ENCODE measurements at places on chromosomes 13 and 19. TPM values are rescaled to one million over a fixed set of nuclear protein-coding genes. Genes with fewer than 3 reads are reported as not detected.

ZNF534 gene
- not detected for total RNA-seq

- no peak overlapping the region for H3K27ac ChIP-seq
- no peaks in the 10 kb centered on the region for H3K4me1 ChIP-seq
- H3K36me3 ChIP-seq = peaks cover 21% of the 10 kb centered on the region
- no peak for DNase-seq
- no peaks in the 10 kb centered on the region for H3K27me3 ChIP-seq
Observed at GRCh38 chr19:12596927-12597548, 13.6 kb downstream of the ZNF490 start.

DNA sequence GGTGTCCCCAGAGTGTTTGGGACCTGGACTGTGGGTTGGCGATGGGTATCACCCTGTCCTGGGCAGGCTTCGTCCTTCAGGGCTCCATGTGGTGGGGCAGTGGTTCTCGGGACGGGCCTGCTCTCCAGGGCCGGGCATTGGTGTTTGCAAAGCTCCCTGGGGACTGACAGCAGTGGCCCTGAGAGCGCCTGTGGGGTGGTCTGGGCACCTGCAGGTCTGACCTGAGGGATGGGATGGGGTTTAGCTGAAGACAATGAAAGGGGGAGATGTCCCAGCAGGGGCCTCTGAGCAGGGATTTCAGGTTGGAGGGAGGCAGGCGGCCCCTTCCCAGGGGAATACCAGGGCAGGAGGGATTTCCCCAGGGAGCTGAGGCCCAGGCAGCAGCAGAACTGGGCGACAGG, 68.3 kb upstream of the MCF2L start:
- no peak overlapping the region for H3K27ac ChIP-seq
- no peaks in the 10 kb centered on the region for H3K4me1 ChIP-seq
- H3K4me3 ChIP-seq = no peak overlapping the region
- peaks cover 2% of the 10 kb centered on the region for H3K27me3 ChIP-seq
- H3K36me3 ChIP-seq = no peaks in the 10 kb centered on the region

DNA sequence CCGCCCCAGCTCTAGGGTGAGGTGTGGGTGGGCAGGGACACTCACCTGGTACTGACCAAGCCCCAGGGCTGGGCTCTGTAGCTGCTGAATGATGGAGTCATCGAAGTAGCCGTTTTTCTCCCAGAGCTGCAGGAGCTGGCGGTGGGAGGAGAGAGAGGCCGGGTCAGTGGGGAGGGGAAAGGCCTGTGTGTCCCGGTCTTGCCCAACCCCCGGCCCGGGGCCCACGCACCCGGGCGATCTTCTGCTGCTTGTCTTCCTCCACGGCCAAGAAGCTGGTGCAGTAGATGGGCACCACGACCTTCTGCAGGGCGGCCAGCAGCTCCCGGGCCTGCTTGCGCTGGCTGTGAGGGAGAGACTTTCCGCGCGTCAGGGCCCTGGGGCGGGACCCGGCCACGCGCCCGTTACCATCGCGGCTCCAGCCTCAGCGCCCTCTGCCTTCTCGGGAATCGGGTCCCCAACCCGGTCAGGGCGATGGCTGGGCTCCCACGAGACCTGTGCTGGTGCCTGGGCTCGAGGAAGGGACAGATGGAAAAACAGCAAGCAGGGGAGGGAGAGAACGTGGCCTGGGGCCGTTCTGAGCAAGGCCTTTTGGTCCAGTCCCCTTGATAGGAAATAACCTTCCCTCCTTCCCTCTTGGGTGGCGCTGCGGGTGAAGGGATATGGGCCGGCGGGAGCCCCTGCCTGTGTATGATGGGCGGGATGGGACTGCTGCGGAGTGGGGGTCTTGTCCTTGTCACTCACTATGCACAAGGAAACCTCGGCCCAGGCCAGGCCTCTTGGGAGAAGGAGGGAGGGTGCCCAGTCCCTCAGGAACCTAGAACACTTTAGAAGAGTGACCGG, 11.5 kb downstream of the CHERP start:
- H3K4me3 ChIP-seq = no peak overlapping the region
- H3K27ac ChIP-seq = no peak overlapping the region
- no peak for DNase-seq
- H3K27me3 ChIP-seq = no peaks in the 10 kb centered on the region
- H3K36me3 ChIP-seq = peaks cover 34% of the 10 kb centered on the region

- DNase-seq = no peak
- H3K4me1 ChIP-seq = no peaks in the 10 kb centered on the region
- H3K27ac ChIP-seq = no peak overlapping the region
- no peaks in the 10 kb centered on the region for H3K27me3 ChIP-seq
- no peaks in the 10 kb centered on the region for H3K36me3 ChIP-seq
Observed at GRCh38 chr13:34617473-34618083, 324.5 kb upstream of the NBEA start.

DNA sequence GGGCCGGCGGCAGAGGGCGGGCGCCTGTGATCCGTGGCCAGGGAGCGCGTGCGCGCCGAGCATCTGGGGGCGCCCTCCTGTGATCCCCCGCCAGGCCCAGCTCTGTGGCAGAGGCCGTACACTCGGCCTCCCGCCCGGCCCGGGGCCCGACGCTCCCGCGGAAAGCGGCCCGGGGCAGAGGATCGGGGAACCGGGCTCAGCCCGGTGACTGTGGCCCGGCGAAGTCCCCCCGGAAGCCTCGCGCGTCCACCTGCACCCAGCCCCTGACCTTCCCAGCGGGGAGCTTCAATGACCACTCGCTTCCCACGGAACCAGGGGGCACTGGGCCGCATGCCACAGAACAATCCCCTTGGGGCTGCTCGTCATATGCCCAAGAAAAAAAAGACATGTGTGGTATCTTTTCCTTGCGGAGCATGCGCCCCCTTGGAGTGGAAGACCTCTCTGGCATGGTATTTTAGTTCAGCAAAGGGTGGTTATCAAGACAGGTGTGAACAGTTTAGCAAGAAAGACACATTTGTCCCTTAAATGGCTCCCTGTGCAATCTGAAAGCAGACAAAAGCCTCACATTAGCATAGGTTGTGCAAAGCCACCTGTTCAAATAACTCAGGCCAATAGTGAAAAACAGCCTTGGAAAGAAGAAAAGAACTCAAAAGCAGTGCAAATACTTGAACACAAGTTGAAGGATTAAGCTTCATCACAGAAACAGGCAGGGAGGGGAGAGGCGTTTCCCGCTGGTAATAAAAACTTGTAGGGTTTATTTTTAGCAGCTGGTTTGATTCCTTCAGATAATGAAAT, 290.9 kb upstream of the SOX21 start:
- H3K4me1 ChIP-seq = no peaks in the 10 kb centered on the region
- no peak overlapping the region for H3K4me3 ChIP-seq
- H3K36me3 ChIP-seq = no peaks in the 10 kb centered on the region
- no peak overlapping the region for H3K27ac ChIP-seq
- peaks cover 33% of the 10 kb centered on the region for H3K27me3 ChIP-seq

CGB3 gene
- not detected for total RNA-seq

GRCh38 chr19:12665281-12665573, 1.3 kb downstream of the MAN2B1 start:
- peaks cover 36% of the 10 kb centered on the region for H3K36me3 ChIP-seq
- H3K27ac ChIP-seq = peak overlapping the region; percentile 98
- no peaks in the 10 kb centered on the region for H3K27me3 ChIP-seq
- H3K4me3 ChIP-seq = peak overlapping the region; percentile 95
- H3K4me1 ChIP-seq = peaks cover 47% of the 10 kb centered on the region

GRCh38 chr13:78659450-78659730, 435 bp upstream of the OBI1 start:
- peaks cover 36% of the 10 kb centered on the region for H3K4me1 ChIP-seq
- DNase-seq = no peak
- peak overlapping the region; percentile 96 for H3K4me3 ChIP-seq
- peaks cover 12% of the 10 kb centered on the region for H3K36me3 ChIP-seq
- H3K27ac ChIP-seq = peak overlapping the region; percentile 97
- no peaks in the 10 kb centered on the region for H3K27me3 ChIP-seq

GRCh38 chr13:26760832-26761582, 421 bp upstream of the GPR12 start:
- H3K27me3 ChIP-seq = peaks cover 51% of the 10 kb centered on the region
- H3K27ac ChIP-seq = no peak overlapping the region
- H3K36me3 ChIP-seq = no peaks in the 10 kb centered on the region
- H3K4me3 ChIP-seq = no peak overlapping the region

CHST8 gene
- total RNA-seq = not detected

LILRA5 gene
- not detected for total RNA-seq

GRCh38 chr13:93233997-93234416, 7.4 kb downstream of the GPC6 start:
- DNase-seq = no peak
- H3K36me3 ChIP-seq = no peaks in the 10 kb centered on the region
- H3K4me3 ChIP-seq = no peak overlapping the region
- H3K4me1 ChIP-seq = no peaks in the 10 kb centered on the region
- no peak overlapping the region for H3K27ac ChIP-seq

DNA sequence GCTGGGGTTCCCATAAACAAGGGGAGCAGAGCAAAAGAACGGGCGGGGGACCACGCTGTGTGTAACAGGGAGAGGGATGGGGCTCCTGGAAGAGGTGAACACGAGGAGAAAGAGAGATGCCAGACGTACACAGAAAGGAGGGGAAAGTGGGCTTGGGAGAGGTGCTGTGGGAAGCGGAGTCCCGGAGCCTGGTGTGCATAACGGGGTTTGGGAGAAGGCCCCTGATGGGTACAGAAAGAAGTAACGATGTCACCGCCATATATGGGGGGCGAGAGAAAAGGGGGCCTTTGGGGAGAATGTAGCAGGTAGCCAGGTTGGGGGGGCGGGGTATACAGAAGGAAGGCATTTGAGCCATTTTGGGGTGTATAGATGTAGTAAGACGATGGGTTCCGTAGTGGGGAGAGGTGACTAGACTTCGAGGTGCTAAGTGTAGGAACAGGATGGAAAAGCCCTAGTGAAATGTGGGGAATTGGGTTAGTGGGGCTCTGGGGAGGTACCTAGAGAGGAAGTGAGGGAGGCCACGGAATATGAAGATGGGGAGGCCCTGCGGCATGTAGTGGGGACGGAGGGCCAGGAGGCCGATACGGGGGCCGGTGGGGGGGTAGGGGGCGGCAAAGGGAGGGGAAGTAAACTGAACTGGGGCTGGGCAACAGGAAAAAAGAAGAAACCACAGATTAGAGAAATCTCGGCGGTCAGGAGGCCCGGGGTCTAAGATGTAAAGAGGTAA, 787 bp downstream of the ZNF580 start:
- no peaks in the 10 kb centered on the region for H3K27me3 ChIP-seq
- peak overlapping the region; percentile 100 for H3K4me3 ChIP-seq
- peaks cover 49% of the 10 kb centered on the region for H3K4me1 ChIP-seq
- peaks cover 34% of the 10 kb centered on the region for H3K36me3 ChIP-seq

ZNF536 gene
- total RNA-seq = not detected

DNA sequence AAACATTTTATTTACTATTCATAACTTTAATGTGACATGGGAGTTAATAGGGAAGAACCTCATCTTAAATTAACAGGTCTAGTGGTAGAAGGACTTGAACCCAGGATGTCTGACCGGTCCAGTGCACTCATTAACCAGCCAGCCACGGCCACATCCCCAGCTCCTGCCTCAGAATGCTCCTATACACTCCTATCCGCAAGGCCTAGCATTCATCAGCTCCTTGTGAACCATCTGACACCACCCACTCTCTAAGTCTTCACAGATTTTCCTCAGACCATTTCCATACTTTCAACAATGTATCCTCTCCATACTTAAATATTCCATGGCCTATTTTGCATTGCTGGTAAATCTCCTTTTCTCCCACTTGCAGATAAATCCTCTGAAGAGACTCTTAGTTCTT, 98.3 kb downstream of the KLF12 start:
- H3K27ac ChIP-seq = no peak overlapping the region
- no peaks in the 10 kb centered on the region for H3K36me3 ChIP-seq
- no peak for DNase-seq
- no peaks in the 10 kb centered on the region for H3K27me3 ChIP-seq

ZNF98 gene
- total RNA-seq = not detected

ZNF415 gene
- total RNA-seq = 0.21 TPM

DNA sequence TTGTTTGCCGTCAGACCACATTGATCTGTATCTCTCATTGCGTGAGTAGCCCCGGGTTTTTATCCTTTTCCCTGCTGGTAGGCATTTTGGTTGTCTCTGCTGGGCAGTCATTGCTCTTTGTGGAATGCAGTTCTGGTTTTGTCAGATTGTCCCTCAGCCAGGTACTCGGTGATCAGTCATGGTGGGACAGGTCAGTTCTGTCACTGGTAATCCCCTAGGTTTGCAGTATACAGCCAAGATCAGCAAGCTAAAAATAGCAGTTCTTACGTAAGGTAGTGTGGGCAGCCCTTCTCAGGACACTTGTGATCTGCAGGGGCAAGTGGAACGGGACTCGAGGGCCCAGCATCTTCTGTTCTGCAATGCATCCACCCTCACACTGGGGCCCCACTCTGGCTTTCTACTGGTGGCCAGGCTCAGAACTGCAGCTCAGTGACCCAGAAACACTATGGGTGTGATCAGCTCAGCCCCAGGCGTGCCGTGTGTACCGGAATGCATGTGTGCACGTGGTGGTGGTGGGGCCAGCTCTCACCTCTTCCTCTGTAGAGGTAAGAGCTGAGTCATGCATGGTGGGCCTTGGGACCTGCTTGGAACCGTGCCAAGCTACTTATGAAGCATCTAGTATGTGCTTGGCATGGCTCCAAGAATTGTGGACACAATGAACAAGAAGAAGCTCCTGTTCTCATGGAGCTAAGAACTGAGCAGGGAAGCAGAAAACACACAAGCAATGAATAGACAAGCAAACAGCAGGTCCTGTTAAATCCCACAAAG, 6.3 kb downstream of the PLEKHF1 start:
- DNase-seq = peak; percentile 75
- peaks cover 75% of the 10 kb centered on the region for H3K4me1 ChIP-seq
- peaks cover 58% of the 10 kb centered on the region for H3K36me3 ChIP-seq
- H3K27ac ChIP-seq = peak overlapping the region; percentile 92

GRCh38 chr13:104944176-104944575, 1591.3 kb downstream of the EFNB2 start:
- H3K36me3 ChIP-seq = no peaks in the 10 kb centered on the region
- no peak overlapping the region for H3K27ac ChIP-seq
- H3K4me1 ChIP-seq = no peaks in the 10 kb centered on the region
- no peak for DNase-seq
- H3K27me3 ChIP-seq = no peaks in the 10 kb centered on the region

DNA sequence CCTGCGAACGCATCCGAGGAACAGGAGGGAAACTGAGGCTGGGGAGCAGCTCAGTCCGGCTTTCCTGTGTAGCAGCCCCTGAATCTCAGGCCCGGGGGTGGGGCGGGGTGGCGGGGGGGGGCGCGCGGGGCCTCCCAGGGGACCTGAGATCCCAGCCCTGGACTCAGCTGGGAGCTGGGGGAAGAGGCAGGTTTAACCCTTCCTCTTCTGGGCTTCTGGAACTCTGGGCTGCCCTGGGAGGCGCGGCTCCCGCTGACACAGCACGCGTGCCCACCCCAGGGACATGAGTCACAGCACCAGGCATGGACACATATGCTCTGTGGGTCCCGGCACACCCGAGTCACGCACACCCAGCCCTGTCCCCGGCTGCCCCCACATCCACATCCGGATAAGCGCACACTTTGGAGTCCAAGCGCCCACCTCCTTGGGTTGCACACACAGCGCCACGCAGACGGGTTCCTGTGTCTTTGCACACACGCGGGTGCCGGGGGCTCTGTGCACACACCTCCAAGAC, 3.5 kb upstream of the CIRBP start:
- H3K36me3 ChIP-seq = peaks cover 12% of the 10 kb centered on the region
- H3K27me3 ChIP-seq = no peaks in the 10 kb centered on the region
- H3K4me3 ChIP-seq = peak overlapping the region; percentile 19
- DNase-seq = no peak
- no peak overlapping the region for H3K27ac ChIP-seq
- peaks cover 41% of the 10 kb centered on the region for H3K4me1 ChIP-seq

- H3K36me3 ChIP-seq = no peaks in the 10 kb centered on the region
- DNase-seq = no peak
- no peak overlapping the region for H3K4me3 ChIP-seq
- H3K27me3 ChIP-seq = no peaks in the 10 kb centered on the region
Observed at GRCh38 chr13:89749888-89750287, 1597.6 kb upstream of the MIR17HG start.

Data from activated T-helper 1 cell treated with anti-CD3 and anti-CD28 coated beads, Interleukin-12 subunit alpha, Interleukin-12 subunit beta, Interleukin-2, Interleukin-4 antibody, amounts not matched to agents 30 ng/mL and 10 ng/mL and 1 ng/mL, durations not matched to agents 14 hours and 24 hours and 36 hours (primary cell).